Adrenal gland (tissue), 19 donors: ENCODE measurements at places on chromosomes 2 and 18.

GRCh38 chr18:26438980-26439379 is 109.4 kb downstream of the KCTD1 start:
- DNase-seq, result no peak
- H3K4me1 ChIP-seq, result no peaks in the 10 kb centered on the region
- H3K36me3 ChIP-seq, result no peaks in the 10 kb centered on the region
- H3K27ac ChIP-seq, result no peak overlapping the region
- no peaks in the 10 kb centered on the region for H3K27me3 ChIP-seq
- no peak overlapping the region for H3K4me3 ChIP-seq

- H3K4me1 ChIP-seq, result no peaks in the 10 kb centered on the region
- H3K36me3 ChIP-seq, result no peaks in the 10 kb centered on the region
- no peak overlapping the region for H3K27ac ChIP-seq
- no peak overlapping the region for H3K4me3 ChIP-seq
- DNase-seq, result no peak
- H3K27me3 ChIP-seq, result no peaks in the 10 kb centered on the region
Observed at GRCh38 chr18:36559149-36559857, 261.8 kb downstream of the FHOD3 start.

GRCh38 chr2:96112501-96113366 is 3.6 kb downstream of the ADRA2B start:
- peaks cover 19% of the 10 kb centered on the region for H3K27me3 ChIP-seq
- no peak for DNase-seq
- H3K36me3 ChIP-seq, result no peaks in the 10 kb centered on the region
- no peak overlapping the region for H3K4me3 ChIP-seq

DNA sequence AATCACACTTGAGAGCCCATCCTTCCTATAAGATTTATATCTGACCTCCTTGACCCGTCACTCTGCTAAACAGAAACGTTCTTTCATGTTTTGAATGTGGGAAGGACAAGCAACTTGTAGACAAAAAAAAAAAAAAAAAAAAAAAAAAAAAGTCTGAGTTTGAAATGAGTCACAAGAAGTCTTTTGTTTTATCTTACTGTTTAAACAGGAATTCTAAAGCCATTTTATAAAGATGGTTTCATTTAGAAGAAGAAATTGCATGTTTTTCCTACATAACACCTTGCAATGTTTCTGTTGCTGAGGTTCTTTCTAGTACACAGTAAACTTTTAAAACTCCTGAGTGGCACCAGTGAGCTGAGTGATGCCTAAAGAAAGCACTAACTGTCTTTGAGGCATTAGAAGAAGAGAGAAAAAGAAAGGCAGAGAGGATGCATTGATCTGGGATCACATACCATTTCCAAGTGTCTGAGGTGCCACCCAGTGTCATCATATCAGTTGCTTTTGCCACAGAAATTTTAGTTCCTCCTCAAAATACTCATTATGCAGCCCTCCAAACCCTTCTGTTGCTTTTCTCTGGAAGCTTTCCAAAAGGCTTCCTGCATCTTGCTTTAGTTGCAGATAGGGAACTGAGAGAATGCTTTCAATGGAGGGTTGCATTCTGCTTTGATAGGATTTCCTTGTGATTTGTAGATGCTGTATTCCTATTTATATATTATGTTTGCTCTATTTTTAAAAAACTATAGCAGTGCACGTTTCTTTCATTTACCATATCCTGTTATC is 69.1 kb downstream of the ACVR2A start:
- no peak overlapping the region for H3K27ac ChIP-seq
- H3K27me3 ChIP-seq, result no peaks in the 10 kb centered on the region
- DNase-seq, result no peak
- H3K4me1 ChIP-seq, result no peaks in the 10 kb centered on the region
- H3K4me3 ChIP-seq, result no peak overlapping the region
- H3K36me3 ChIP-seq, result no peaks in the 10 kb centered on the region

DNA sequence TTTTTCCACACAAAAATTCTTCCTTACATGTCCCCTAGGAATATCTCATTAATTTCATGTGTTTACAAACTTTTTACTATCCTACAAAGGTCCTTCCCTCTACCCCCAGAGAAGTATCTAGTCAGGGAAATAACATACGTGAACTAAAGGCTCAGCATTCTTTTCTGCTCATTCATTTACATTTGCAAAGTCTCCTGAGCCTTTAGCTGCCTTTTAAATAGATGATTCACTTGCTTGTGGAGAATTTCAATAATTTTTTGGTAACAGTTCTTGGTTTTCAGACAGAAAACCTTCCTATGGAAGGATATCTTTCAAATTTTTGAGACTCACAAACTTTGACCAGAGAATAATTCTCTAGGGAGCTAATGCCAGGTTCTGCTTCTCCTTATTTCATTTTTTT is 81.5 kb upstream of the RMDN2 start:
- H3K27me3 ChIP-seq, result peaks cover 3% of the 10 kb centered on the region
- H3K4me1 ChIP-seq, result no peaks in the 10 kb centered on the region
- DNase-seq, result no peak
- no peak overlapping the region for H3K4me3 ChIP-seq

DNA sequence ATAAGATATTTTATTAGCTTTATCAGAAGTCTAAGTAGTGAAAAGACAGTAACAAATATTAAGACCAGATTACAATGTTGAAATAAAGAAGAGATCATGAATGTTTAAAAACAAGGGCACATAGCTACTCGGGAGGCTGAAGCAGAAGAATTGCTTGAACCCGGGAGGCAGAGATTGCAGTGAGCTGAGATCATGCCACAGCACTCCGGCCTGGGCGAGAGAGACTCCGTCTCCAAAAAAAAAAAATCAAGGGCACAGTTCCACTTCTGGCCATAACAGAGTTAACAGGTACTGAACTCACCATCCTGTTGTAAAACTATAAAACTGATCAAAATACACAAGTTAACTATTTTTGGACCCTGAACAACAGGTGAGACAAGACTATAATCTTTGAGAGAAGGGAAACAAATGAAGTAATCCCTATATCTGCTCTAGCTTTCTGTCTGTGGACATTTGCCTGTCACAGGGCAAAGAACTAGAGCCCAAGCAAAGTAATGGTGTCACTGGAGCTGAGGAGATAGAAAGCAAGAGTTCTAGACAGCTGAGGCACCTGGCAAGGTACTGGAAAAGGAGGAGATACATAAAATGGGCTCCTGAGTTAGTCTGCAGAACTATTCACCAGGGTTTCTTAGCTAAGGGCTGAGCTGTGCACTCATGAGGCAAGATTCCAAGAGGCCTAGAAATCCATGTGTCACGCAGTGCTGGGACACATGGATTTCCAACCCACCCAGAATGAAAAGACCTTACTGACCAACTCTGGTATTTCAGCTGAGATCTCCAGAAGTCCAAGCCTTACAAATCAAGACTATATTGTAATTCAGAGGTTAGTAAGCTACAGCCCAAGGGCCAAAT is 15.2 kb downstream of the MMADHC start:
- H3K27ac ChIP-seq, result no peak overlapping the region
- no peak overlapping the region for H3K4me3 ChIP-seq
- H3K27me3 ChIP-seq, result no peaks in the 10 kb centered on the region
- H3K4me1 ChIP-seq, result peaks cover 10% of the 10 kb centered on the region
